ENCODE measurements at places on chromosomes 3 and 15.

DNA sequence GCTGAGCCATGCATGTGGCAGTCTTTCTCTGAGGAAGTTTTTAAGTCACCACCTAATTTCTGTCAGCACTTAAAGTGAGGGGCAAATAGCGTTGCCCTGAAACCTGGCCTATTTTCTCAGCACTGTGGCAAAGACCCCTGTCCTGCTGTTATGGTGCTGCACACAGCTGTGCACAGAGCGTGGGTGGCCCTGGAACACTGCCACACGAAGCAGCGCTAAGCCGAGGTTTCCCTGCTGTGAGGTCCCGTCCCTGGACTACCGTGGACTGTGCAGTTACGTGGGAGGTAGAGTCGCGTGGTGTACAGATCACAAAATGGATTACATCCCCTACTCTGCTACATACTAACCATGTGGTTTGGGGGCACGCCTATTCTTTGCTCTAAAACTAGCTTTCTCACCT lies 101.6 kb upstream of the NR2E3 start:
- no peak for DNase-seq

- DNase-seq = no peak
Measured at GRCh38 chr3:176376531-176376930, 820.8 kb downstream of the TBL1XR1 start.

- no peak for DNase-seq
Measured at GRCh38 chr3:114973536-114973935, 173.6 kb downstream of the ZBTB20 start.

DNA sequence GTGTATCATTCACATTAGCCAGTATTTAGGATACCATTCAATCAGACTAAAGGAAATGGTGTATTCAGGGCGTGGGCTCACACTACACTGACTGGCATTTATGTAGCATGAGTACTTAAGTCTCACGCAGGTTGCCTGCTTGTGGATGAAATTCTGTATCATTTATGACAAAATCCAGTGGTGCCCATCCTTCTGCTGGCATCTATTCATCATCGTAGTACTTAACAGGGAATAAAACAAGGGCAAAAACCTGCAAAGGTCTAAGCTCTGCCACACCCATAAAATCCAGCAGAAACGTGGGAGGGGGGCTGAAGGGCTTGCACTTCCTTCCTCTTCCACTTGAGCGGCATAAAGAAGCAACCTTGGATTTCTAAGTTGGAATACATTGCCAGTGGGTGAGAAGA lies 2.7 kb downstream of the GAP43 start:
- no peak for DNase-seq

DNA sequence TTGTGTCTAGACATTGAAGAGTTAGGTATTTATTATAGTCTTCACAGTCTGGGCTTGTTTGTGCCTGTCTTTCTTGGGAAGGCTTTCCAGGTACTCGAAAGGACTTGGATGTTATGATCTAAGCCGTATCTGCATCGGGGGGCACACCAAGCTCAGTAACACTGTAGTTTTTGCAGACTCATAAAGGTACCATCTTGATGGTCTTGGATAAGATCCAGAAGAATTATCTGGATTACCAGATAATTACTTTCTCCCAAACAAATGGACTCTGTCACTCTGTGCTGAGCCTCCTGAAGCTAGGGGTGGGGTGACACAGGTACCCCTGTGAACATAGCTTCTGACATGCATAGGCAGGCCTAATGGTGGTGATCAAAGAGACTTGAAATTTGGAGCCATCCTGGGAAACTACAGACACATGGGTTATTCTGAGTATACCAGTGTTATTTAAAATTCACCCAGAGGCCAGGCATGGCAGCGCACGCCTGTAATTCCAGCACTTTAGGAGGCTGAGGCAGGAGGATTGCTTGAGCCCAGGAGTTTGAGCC lies 238.6 kb upstream of the TPM1 start:
- DNase-seq = no peak

DNA sequence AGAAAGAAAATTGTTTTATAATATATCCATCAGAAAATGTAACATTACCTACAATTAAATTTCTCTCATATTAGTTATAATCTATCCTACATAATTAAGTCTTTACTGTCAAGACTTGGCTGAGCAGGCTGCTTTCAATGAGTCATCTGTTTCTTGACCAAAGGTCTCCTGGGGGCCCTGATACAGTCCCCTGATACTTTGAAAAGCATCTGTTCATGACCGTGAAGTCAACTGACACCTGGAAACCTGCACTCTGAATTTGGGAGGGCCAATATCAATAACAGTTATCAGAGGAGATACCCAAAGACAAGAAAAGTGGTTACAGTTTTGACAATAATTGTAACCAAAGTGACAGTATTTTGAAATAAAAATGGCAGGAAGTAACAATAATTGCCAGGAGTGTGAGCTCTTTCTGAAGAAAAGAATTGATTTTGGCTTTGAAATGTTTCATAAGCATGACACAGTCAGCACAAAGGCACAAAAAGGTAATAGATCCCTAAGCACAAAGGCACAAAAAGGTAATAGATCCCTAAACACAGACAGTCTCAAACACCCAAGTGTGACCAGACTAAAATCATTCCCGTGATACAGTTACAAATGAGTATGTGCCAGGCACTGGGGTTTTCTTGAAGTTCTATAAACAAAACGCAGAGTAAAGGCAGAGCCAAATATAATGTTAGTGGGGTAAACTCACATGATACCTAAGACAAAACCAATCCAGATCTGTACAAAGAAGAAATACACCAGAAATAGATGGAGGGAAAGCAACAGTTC lies 260.7 kb downstream of the PLOD2 start:
- no peak for DNase-seq
